CD4-positive, alpha-beta T cell treated with Interleukin-21 for 1 hour (primary cell): ENCODE measurements at places on chromosomes 12 and 14.

DNA sequence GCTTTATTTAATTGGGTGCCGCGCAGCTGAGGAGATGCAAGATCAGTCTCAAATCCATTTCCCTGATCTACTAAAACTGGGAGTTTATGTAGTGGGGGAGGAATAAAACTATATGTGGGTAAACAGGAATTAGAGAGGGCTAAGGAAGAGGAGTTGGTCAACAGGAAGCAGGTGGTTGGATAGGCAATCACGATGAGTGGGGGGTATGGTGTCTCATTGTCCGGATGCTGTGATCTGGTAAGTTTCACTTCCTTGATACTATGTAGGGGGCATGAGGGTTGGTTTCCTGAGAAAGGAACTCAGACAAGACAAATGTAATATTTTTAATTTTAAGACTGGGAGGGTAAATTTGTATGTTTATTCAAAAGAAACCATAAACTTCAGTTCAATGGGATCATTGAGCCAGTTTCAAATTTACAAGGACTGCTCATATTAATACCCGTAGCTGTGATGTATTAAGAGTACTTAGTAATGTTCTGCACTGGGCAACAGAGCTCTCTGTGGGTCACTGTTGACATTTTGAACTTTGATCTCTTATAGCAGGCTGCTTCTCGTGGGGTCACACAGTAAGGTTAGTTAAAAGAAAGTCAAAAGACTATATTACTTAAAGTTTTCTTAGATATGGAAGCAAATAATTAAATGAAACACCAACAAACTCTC lies 786.2 kb upstream of the FBXO33 start:
- DNase-seq = no peak

GRCh38 chr12:87901457-87901856 lies 127.7 kb downstream of the C12orf50 start:
- no peak for DNase-seq

GRCh38 chr12:53502983-53503728 lies 2.1 kb downstream of the TARBP2 start:
- no peak for DNase-seq

DNA sequence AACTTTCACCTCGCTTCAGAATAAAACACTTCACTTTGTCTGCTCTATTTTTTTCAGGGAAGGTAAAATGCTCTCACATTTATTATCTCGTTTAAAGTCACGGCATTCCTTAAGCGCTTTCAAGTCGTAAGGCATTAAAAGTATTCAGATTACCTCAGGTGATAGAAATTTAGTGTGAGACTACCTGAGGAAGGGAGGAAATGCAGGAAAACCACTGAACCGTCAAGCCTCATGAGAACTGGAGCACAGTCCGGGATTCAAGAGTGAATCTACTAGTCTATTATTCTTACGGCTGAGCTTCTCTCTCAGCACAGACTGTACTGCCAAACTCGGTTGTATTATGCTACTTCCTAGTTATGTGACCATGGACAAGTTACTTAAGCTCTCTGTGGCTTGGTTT lies 8.3 kb upstream of the PPFIBP1 start:
- no peak for DNase-seq

GRCh38 chr14:102154121-102154520 lies 14.4 kb downstream of the WDR20 start:
- DNase-seq = no peak

- DNase-seq = no peak
Measured at GRCh38 chr12:103996595-103996994, 30.9 kb downstream of the TDG start.

DNA sequence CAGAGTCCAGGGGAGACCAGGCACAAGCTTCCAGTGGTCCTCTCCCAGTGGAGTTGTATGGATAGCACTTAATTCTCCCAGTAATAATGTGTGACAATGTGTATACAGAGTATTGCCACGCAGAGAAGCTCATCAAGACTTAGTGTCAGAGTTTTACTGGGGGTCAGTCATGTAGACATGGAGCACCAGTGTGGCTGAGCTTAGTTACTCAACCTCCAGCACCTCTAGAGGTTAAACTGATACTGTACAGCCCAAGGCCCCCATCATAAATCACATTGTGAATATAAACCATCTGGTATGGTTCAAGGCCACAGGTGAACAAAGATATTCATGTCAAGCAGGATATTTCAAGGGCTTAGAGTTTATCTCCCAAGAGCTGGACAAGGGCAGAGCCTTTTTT lies 378.1 kb upstream of the TMPO start:
- no peak for DNase-seq

DNA sequence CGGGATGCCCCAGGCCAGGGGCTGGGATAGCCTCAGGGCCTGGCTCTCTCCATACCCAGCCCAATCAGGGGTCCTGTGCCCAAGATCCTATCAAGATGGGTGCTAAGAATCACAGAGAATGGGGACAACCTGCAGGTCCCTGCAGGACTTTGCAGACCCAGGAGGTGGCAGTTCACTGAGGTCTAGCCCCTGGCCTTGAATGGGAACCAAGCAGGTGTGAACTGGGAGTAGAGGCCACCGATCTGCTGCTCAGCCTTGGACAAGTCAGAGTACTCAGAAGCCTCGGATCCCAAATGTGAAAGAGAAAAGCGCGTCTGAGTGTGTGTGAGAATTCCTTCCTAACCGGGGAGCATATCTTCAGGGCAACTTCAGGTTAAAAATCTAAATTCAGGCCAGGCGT lies 76.2 kb downstream of the ARL6IP4 start:
- no peak for DNase-seq

DNA sequence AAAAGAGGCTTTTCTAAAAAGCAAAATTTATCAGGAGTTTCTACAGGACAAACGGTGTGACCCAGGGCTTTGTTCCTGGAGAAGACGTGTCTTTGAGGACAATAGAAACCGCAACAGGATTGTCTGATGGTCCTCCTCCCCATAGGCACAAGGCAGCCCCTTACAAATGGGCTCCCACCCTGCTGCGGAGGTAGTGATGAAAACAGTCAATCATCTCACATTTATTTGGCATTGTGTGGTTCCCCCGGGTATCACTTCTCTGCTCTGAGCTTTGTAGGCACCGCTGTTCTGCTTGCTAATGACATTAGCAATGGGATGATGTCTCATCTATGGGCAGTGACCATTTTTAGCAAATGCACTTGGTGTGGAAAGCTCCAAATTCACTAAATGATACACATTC lies 155.5 kb upstream of the TMPO start:
- DNase-seq = no peak
